ENCODE measurements at places on chromosomes 12 and 14.

GRCh38 chr12:55074806-55075205 lies 51.4 kb upstream of the OR9K2 start:
- DNase-seq, result no peak

- DNase-seq, result no peak
Measured at GRCh38 chr12:1583421-1584078, 10.8 kb downstream of the FBXL14 start.

GRCh38 chr14:98018628-98019027 lies 1221.4 kb downstream of the VRK1 start:
- DNase-seq, result no peak

GRCh38 chr12:12436831-12437345 lies 80.0 kb downstream of the BORCS5 start:
- no peak for DNase-seq

DNA sequence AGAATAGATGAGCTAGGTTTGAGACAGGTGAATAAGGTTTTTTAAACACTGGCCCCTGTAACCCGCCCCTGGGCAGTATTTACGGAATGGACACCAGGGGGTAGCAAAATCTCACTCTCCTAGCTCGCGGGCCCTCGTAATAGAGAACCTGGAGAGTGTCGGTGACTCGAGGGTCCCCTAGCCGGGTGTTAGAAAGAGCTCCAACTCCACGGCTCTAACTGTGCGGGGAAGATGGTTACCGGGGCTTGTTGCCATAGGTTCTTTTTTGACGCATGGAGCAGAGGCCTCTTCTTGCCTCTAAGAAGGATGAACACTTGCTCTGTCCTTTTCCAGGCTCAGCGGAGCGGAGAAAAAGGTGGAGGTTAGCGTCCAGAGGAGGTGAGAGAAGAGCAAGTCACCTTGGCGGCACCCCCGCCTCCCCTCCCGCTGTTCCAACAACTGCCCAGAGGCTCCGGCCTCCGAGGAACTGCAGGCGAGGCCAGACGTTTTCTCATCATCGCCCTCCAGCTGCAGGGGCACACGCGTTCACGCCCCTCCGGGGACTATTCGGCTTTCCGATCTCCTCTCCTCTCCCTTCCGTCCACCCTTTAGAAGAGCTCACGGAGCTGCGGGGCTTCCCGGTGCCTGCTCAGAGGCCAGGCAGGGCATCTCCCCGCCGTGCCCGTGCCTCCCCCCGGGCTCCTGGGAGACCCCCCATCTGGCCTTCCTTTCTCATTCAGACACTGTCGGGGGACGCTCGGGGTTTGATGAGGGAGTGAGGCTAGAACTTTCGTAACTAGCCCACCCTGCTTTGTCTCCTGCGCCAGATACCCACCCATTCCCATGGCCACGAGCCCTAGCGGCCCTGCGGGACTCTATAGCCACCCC lies 1.4 kb upstream of the ARHGEF40 start:
- DNase-seq, result peak; percentile 75

DNA sequence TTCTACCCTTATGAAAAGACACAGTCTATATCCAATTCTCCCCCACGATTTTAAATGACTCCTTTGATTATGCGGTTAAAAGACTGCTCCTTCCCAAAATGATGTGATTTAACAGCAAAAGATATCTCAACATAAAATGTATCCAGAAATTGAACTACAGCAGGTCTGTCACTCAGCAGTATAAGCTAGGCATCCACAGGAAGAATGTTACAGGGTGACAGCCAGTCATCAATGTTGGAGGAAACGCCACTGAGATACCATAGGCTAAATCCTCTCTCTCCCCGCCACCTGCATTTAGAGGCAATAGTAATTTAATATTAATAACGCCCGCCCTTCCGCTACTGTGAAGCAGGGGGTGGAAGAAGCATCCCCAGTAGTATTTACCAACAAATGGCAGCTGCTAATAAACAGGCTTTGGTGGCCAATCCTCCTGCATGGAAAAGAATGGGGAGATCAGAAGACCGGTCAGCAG lies 613 bp downstream of the RECQL start:
- DNase-seq, result no peak

All from suprapubic skin (tissue), 4 donors.